BJ (cell line): ENCODE measurements at places on chromosomes 2 and 18.

DNA sequence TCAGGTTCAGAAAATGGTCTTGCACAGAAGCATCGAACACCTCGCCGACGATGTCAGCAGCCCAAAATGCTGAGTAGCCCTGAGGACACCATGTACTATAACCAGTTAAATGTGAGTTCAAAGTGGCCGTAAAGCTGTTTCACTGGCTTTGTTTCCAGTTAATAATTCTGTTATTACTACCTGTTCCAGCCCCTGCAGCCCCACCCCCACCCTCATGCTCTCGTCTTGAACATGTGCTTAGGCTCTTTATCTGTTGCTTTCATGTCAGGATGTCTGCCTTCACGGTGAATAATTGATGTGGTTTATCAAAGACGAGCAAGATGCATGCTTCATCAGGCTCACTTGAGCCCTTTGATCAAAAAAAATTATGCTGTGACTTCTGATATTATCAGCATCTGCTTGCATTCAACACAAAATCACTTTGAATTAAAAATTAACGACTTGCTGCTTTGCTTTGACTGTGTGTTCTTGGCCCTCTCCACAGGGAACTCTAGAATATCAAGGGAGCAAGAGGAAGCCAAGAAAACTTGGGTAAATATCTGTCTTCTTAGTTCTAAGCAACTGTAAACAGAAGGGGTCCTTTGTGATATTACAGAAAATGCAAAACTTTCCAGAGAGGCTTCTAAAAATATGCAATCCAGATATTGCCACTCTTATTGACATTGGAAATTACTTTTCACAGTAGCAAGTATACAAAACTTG lies 63.4 kb upstream of the SP5 start:
- DNase-seq, result no peak

- DNase-seq, result no peak
Measured at GRCh38 chr2:152505495-152505906, 170.5 kb downstream of the FMNL2 start.

DNA sequence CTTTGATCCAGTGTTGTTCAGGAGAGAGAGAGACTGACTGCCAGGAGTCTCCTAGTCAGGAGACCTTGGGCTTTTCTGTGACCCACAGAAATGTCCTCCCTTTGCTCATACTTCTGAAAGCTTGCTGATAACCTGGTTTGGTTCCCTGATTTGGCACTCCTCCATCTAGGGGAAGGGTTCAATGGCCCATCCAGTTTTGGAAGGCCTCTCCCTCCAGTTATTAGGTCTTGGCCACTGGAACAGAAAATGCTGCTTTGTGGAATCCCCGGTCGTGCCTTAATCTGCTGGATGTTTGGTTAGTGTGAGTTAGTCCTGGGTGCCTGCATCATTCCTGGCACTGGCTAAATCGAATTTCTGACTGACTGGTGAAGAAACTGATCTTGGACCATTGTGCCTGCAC lies 35.7 kb downstream of the KDM3A start:
- DNase-seq, result no peak

- DNase-seq, result no peak
Measured at GRCh38 chr18:21315741-21316197, 73.7 kb downstream of the GREB1L start.

GRCh38 chr18:8516371-8517250 lies 92.6 kb upstream of the RAB12 start:
- DNase-seq, result no peak

- DNase-seq, result no peak
Measured at GRCh38 chr2:233852056-233852455, 2.3 kb downstream of the HJURP start.

DNA sequence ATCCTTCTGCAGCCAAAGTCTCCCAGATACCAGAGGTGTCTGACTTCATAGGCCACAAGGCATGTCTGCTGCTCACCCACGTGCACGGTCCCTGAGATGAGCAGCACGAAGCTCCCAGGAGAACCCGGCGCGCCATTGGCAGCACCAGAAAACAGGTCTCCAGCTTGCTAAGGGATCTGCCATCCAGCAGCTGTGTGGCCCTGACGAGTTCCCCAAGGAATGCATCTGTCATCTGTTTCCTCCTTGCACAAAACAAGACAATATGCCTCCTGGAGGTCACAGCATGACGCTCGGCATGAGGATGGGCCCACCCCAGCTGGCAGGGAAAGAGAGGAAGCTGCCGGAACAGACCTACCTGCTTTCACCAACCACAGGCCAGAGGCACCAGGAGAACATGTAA lies 29.2 kb downstream of the HS6ST1 start:
- DNase-seq, result no peak

GRCh38 chr2:64025741-64026140 lies 6.5 kb upstream of the VPS54 start:
- no peak for DNase-seq

- no peak for DNase-seq
Measured at GRCh38 chr2:200305797-200306195, 697 bp upstream of the SPATS2L start.

DNA sequence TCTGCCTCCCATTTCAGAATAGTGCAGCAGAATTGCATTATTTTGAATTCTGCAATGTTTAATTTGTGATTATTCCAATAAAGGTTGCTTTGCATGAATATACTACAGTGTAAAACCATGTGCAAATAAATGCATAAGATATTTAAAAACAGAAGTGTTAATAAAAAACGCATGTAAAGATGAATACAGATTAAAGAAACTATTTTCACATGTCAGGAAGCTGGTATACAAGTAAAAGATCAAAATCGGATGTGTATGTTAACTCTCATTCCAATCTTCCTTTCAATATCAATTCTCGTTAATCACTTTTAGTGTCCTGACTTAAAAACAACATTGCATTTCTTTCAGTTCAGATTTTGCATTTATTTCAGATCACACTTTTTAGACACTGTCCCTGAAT lies 3.1 kb downstream of the MCEE start:
- DNase-seq, result no peak

DNA sequence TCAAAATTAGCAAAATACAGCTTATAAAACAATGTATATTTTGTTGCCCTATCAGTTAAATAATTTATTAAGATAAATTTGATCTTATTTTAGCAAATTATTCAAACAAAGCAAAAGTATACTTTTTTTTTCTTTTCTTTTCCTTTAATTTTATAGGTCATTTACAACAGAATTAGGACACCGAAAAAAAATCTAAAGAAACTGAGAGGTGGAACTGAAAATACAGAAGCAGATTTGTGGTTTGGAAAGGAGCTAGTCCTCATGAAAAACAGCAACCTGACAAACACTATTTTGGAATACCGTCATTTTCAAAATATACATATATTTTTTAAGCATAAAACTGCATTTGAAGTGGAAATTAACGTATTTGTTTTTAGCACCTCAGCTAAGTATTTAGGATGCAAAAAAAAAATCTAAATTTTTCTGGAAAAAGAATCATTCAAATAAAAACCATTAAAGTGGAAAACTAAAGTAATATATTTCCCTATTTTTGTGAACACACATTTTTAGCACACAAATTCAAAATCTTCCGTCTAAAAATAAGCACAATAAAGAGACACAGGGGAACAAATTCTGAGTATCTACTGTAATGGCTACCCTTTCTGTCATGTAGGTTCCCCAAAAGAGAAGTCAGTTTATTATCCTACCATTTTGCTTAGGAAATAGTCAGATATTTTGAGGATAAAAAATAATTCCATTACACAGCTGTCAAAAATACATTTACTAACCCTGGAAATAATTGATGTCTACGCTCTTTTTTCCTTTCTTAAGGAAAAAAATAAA lies 2.7 kb downstream of the CCDC88A start:
- no peak for DNase-seq

DNA sequence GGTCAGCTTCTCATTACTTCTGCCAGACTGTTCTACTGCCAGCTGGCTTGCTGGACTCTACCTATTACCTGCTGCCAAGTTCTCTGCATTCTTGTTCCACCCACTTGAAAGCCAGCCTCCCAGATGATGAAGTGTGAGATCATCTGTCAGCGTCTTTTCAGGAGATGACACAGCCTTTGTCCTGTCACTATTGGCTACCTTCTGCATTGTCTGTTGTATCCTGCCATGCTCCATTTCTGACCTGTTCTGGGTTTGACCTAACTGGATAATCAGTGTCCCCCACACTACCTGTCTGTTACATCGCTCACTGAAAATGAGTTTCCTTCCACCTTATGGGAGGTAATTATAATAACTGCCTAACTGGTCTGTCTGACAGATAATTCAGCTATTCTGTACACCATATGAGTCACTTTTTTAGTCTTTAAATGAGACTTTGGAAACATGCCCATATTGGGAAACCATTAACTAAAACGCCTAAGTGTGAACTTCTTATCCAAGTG lies 520.6 kb downstream of the METTL4 start:
- no peak for DNase-seq

DNA sequence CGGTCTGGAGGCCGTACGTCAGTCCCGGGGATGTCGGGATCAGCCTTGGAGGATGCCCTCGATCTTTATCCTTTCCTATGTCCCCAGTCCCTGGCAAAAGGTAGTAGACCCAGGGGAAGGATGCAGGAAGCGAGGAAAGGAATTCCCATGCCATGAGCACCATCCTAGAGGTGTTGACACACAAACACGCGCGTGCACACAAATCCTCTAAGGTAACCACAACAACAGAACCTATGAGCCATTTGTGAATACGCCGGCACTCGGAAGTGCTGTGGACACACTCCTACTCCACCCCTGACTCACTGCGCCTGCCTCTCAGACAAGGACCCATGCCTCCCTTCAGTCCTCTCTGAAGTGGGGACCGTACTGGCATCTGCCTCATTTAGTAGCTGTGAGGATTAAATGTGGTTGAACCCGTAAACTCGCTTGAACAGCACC lies 11.3 kb upstream of the MLPH start:
- no peak for DNase-seq

- DNase-seq, result no peak
Measured at GRCh38 chr2:170212625-170213280, 34.8 kb downstream of the MYO3B start.

DNA sequence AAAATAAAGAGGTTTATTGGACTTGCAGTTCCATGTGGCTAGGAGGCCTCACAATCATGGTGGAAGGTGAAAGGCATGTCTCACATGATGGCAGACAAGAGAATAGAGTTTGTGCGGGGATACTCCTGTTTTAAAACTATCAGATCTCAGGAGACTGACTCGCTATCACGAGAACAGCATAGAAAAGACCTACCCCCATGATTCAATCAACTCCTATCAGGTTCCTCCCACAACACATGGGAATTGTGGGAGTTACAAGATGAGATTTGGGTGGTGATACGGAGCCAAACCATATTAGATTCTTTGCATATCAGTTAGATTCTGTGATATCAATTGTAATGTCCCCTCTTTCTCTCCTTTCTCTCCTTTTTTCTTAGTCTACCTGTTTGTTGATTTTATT lies 1178.7 kb upstream of the LRRTM1 start:
- DNase-seq, result no peak

GRCh38 chr18:62981566-62981965 lies 266.2 kb downstream of the PHLPP1 start:
- no peak for DNase-seq

DNA sequence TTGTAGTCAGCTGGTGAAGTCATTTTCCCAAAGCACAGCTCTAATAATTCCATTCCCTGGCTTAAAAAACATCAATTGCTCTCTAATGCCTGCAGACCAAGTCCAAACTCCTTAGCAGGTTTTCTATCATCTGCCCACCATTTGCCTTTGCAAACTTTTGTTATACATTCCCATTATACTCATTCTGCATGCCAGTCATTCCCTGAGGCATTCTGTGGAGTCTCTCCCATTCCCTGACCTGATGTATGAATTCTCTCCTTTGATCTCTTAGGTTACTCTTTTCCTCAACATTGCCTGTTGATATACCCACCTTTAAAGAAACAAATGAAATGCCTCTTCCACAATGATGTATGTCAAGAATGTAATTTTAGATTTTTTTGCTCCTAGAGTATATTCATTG lies 852.0 kb upstream of the FSHR start:
- no peak for DNase-seq

DNA sequence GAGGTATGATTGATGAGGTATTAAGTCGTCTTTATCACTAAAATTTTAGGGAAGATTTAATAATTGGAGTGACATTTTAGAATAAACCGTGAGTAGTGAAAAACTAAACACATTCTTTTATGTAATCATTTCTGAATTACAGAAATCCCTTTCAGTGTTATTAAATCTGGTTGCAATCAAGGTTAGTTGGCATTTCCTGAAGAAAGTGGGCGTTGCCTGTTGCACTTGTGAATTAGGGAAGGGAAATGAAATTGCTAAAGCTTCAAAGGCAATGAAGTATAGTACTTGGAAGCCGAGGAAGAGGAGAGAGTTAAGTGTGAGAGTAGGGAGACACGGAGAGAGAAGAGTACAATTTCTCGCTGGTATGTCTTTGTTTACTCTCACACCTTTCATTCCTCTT lies 274.5 kb downstream of the SLC8A1 start:
- DNase-seq, result no peak

GRCh38 chr2:31161637-31162036 lies 23.4 kb upstream of the GALNT14 start:
- no peak for DNase-seq

DNA sequence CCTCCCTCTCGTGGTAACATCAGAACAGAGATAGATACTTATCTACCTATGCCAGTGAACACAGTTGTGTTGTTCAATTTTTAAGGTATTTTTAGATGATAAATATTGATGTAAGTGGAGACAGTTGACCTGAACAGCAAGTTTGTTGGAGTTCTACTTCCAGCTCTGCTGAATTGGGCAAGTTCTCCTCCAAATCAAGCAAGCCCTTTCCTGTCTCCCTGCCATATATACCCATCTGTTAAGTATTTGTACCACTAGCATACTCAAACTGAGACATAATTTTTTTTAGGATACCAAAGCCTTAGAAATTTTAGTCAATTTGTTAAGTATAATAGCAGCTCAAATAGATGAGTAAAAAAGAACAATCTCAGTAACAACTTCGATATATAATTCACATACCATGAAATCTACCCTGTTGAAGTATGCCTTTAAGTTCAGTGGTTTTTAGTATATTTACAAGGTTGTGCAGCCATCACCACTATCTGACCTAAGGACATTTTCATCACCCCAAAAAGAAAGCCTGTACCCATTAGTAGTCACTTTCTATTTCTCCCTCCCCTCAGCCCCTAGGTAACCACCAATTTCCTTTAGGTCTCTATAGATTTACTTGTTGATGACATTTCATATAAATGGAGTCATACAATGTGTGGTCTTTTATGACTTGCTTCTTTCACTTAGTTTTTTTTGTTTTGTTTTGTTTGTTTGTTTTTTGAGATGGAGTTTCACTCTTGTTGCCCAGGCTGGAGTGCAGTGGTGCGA lies 61.8 kb downstream of the COX7A2L start:
- no peak for DNase-seq

DNA sequence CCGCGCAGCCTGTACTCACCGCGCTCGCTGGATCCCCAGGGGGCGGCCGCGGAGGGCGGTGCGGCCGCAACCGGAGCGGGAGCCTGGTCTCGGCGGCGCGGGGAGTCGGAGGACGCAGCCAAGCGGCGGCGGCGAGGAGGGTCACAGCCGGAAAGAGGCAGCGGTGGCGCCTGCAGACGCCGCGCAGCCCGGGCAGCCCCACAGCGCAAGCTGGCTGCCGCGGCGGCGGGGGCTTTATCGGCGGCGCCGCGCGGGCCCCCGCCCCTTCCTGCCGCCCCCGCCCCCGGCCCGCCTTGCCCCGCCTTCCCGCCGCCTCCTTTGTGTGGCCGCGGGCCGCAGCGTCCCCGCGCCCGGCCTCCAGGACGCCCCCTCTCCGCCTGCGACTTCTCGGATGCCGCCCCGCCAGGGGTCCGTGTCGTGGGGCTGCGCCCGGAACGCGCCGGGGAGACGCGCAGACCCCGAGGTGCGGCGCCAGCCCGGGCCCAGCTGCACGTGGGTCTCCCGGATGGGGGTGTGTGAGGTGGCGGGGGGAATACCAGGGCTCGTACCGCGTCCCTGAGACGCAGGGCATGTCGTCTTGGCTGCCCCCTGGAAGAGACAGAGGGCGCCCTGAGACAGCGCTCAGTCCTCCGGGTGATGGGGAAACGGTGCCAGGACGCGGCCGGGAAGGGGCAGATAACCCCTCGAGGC lies at the start of gene SERPINE2:
Gene SERPINE2, minus strand, starts transcription at position 207 of the 690 bp plus-strand sequence. CDS start 37,386 bp downstream, outside the sequence.
- DNase-seq, result no peak
